ENCODE measurements at places on chromosomes 5 and 9.

DNA sequence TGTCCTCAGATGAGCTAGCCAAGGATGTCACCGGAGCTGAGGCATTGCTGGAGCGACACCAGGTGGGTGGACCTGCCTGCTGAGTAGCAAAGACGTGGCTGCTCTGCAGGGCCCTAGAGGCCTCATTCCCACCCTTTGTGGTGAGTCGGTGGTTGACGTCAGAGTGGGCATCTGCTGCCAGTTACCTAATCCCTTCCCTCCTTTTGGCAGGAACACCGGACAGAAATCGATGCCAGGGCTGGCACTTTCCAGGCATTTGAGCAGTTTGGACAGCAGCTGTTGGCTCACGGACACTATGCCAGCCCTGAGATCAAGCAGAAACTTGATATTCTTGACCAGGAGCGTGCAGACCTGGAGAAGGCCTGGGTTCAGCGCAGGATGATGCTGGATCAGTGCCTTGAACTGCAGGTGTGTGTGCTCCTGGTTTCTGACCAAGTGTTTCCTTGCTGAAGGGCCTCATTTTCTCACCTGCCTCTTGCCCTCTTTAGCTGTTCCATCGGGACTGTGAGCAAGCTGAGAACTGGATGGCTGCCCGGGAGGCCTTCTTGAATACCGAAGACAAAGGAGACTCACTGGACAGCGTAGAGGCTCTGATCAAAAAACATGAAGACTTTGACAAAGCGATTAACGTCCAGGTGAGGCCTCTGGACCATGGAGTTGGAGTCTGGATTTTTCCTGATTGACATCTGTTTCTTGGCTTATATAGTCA is 48.9 kb downstream of the DYNC2I2 start:
- DNase-seq: peak; percentile 80

- DNase-seq: no peak
Observed at GRCh38 chr5:157611571-157612476, 36.2 kb upstream of the ADAM19 start.

DNA sequence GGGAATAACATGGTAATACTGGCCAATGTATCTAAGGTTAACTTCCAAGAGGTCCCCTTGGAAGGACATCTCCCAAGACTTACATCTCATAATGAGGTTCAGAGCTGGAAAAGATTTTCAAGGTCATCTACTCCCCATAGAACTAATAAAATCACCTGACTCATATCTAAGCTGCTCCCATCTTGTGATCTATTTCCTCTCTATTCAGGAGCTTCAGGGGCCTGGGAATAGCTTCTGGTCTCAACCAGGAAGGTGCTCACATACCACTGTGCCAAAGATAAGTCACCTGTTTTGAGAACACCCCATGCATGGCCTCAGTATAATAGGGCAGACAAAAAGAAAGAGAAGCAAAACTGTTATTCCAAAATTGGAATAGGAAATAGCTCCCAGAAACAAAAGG is 74.2 kb downstream of the OXCT1 start:
- no peak for DNase-seq

DNA sequence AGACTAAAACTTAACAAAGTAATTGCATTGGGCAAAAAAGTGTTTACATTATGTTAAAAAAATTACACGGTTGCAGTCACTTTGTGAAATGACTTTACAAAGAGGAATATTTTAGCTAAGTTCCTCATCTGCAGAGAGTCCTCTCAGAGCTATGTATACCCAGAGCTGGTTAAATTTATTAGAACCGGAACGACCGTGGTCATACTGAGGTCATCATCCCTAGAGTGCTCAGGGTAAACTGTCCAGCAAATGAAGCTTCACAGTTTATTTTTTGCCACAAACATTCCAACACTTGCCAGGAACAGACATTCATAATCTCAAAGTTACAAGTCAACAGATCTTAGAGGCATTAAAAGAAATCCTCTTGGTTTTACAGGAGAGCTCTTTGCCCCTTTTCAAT is 897 bp downstream of the ROPN1L start:
- no peak for DNase-seq

- DNase-seq: no peak
Observed at GRCh38 chr5:102682101-102682647, 72.9 kb upstream of the PAM start.

DNA sequence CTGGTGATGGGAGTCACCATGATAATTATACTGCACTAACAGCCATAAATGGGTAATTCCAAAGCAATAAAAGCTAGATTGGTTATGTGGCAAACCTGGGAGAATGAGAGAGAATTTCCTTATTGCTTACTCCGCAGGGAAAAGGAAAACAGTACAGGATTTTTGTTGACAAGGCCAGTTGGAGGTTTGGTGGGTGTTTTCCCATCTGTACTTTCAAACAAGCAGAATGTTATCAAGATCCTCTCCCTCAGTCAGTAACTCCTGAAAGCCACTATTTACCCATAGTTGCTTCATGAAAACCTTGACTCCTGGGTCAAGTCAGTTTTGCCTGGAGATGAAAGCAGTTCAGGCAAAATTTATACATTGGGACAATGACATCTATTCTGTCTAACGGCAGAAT is 26.4 kb downstream of the IL9 start:
- DNase-seq: no peak

DNA sequence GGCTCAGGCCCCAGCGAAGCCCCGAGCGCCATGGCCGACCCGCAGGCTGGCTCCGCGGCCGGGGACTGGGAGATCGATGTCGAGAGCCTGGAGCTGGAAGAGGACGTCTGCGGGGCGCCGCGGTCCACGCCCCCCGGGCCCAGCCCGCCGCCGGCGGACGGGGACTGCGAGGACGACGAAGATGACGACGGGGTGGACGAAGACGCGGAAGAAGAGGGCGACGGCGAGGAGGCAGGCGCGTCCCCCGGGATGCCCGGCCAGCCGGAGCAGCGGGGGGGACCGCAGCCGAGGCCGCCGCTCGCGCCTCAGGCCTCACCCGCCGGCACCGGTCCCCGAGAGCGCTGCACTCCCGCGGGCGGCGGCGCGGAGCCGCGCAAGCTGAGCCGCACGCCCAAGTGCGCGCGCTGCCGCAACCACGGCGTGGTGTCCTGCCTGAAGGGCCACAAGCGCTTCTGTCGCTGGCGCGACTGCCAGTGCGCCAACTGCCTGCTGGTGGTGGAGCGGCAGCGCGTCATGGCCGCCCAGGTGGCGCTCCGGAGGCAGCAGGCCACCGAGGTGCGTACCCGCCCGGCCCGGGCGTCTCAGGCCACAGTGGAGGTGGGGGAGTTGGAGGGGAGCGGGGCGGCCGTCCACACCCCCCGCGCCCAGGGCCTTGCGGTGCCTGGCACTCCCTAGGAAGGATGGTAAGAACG is 1.6 kb downstream of the DMRT2 start:
- peak; percentile 71 for DNase-seq

GRCh38 chr9:103804077-103804735 is 289.9 kb upstream of the SMC2 start:
- DNase-seq: no peak

DNA sequence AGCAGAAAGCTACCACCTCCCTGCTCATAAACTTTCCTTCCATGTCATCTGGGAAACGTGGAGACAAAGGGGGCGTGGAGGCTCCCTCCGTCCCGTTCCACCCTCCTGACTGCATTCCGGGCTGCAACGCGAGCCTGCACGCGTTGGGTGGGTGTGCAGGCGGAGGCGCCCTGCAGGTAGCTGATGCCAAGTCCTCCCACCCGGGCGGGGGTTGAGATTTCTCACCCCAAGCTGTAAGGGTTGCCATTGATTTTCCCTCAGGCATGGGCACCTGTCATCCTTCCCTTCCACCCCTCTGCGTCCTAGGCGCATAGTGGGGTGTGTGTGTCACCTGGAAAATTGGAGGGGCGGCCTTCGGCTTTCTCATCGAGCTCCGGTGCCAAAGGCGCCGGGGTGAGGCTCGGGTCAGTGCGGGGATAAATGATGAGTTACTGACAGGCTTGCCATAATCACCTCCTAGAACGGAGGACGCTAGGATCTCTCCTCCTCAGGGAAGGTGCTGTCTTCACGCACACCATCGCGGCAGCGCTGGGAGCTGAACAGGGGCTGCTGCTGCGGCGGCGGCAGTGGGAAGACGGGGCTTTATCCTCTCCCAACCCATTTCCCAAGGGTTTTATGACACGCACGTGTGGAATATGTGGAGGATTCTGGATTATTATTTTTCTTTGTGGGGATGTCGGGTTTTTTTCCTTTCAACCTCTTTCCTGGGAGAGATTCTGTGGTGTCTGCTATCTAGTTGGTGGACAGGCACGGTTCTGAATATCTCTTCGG is 973 bp downstream of the PLPPR1 start:
- DNase-seq: no peak

DNA sequence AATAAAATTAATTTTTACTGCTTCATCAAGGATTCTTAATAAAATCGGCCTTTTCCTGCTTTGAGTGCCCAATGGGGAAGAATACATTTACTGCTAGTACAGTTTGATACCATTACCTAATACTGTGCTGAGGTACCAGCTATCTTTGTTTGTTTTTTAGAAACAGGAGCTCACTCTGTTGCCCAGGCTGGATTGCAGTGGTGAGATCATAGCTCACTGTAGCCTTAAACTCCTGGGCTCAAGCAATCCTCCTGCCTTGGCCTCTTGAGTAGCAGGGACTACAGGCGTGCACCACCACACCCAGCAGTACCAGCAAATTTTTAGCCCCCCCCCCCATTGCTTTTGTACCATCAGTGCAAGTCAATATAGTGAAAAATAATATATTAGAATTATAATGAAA is 13.6 kb upstream of the ANKHD1 start:
- no peak for DNase-seq

GRCh38 chr9:1236061-1236460 is 185.9 kb downstream of the DMRT2 start:
- DNase-seq: no peak

DNA sequence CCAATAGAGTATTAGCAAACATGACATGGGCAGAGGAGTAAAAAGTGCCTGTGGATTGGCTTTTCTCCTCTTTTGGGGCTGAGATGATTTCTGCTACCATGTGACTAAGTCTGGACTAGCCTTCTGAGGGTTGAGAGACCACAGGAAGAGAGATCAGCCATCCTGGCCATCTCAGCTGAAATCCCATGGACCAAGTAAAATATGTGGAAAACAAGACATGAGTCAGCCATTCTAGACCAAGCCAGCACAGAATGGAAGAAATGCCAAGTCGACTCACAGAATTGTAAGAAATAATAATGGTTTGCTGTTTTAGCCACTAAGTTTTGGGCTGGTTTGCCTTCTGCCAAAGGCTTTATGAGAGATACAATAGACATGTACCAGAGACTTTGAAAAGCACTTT is 377.8 kb downstream of the CHSY3 start:
- DNase-seq: no peak

GRCh38 chr5:61625681-61626621 is 293.9 kb downstream of the ZSWIM6 start:
- peak; percentile 72 for DNase-seq

DNA sequence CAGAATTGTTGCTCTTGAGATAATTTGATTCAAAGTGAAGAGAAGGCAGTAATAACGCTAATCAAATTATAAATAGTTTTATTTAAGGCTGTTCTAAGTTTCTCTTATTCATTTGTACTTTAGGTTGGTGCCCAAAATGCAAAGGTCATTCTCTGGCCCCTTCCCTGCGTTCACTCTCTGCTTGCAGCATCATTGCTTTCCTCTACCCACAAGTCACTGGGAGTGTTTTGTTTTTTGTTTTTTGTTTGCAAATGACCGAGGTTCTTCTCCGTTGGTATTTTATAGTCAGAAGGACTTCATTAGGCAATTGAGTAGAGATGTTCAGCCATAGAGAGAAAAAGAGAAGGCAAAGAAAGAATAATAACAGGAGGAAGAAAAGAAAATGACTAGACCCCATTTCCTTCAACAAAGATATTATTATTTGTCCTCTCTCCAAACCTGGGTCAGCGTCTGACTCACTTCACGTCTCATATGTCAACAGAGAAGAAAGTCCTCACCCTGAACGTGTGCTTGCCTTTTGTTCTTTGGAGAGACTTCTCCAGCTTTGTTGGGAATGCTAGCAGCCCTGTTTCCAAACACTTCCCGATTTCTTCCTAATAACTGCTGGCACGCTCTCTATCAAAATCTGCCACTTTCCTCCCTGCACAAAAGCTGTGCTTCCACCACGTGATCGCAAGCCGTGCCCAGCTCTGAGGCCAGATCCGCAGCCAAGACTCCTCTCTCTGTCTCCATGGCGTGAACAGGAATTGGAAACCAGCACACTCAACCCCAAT is 119.8 kb downstream of the EBF1 start:
- peak; percentile 67 for DNase-seq

DNA sequence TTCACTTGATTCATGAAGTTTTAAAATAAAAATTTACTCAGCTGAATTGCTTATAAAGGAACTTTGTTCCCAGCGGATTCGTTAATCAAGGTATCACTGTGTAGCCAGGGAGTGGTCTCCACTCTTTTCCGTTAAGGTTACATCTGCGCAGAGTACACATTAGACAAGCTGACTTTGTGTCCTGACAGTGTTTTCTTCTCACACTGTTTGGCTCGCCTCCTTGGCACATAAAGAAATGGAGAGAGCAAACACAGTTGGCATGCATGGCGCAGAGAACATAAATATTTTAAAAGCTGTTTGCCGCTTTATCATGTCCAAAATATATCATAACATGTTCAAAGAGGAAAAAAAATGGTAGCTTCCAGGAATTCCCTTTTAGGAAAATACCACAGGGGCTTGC is 153.2 kb downstream of the EDIL3 start:
- DNase-seq: no peak

All from right forelimb (tissue), 1 donor.